ENCODE measurements at places on chromosomes 3 and 15. TPM values are rescaled to one million over a fixed set of nuclear protein-coding genes. Genes with fewer than 3 reads are reported as not detected.

DNA sequence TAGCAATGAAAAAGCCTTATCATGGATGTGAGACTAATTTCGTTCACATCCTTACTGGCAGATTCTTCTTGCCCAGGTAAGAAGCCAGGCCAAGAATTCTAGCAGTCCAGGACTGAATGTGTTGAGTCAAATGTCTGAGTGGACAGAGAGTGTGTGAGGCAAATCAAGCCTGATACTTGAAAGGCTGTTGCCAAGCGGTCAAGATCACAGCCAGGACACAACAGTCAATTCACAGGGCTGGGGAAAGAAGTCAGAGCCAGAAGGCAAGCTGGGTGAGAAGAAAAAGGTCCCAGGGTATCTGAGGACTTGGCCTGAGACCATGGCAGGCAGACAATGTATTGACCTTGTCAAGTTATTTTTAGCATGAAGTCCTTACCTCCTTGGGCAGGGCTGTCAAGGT lies 301.3 kb downstream of the ZNF385D start:
- DNase-seq = no peak

GRCh38 chr3:187519428-187519890 lies 150.7 kb downstream of the SST start:
- DNase-seq = no peak

GRCh38 chr3:54309601-54310000 lies 187.2 kb downstream of the CACNA2D3 start:
- DNase-seq = no peak

GRCh38 chr3:29080967-29081366 lies 199.9 kb upstream of the RBMS3 start:
- no peak for DNase-seq

DNA sequence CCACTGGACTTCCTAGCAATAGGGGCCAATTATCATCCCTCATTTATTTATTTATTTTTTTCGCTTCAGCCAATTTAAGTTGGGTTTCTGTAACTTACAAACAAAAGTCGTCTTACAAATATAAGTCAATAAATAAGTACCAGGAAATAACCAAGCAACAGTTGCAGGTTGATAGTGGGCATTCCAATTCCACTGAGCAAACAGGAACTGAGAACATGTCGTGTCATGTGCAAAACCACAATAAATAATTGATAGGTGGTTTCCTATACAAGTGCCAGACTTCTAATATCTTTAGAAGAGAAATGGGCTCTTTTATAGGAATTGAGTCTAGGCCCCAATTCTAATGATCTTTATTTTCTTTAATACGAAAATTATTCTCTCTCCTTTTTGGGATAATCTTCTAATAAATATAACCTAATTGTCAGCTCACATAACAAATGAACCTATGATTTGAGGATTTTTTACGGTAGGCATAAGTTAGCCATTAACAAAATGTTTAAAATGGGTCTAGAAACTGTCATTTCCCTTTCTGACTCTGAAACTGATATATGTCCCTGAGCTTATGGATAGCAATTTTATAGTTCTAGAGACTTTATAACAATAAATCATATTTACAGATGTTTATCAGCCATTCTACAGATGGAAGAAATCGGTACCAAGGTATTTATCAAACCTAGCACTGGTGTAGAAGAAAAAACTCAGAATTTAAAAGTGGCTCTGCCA lies 571.8 kb downstream of the FOXP1 start:
- no peak for DNase-seq

DNA sequence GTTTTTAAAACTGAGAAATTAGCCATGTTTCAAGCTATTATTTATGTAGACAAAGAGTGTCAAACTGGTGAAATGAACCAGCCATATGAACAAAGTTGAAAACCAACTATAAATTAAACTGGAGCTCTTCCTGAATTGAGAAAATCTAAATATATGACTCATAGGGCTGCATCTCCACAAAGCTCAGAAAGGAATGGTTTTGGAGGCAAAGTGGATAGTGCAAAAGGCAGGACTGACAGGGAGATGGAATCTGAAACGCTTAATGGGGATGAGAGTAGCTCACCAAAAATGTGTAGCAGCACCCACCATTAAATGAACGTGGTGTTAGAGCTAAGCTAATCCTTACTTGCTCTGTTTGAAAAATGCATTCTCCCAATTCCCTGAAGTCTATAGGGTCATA lies 1066.0 kb downstream of the AGBL1 start:
- DNase-seq = no peak

DNA sequence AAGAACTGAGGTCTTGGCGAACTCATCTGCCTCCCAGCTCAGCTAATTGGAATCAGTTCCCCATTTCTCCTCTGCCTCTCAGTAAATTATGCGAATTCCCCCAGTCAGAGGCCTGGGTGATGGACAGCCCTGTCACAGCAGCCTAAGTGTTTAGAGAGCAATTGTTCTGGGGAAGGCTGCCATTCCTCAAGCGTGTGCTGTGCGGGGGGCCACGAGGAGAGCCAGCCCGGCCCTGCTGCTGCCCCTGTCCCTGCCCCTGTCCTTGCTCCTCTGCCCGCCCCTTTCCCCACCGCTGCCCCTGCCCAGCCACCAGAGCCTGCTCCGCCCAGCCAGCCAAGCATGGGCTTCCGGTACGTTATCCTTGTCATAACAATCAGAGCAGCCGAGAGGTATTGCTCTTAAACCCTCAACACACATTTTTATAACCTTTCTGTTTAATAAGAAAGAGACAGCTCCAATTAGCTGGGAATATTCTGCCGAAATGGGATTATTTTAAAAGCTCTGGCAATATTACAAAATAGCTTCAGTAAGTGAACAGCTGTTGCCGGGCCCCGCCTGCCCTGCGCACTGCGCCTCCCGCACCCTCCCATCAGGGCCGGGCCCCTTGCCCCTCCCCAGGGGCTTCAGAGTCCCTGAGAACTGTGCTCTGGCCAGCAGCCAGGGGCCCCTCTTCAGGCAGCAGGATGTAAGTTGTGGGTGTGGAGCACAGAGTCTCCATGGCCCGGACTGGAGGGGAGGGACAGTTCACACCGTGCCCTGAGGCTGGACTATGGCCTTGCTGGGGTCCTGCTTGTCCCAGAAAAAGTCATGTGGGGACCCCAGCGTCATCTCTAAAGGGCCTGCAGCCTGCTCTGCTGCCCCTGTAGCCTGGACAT lies 12.4 kb upstream of the CACNA2D2 start:
- DNase-seq = no peak

The ACKR2 gene
- 0.16 TPM for total RNA-seq

The LSAMP gene
- 47.3 TPM for total RNA-seq

The MOBP gene
- 0.94 TPM for total RNA-seq

The PIGBOS1 gene
- 6.4 TPM for total RNA-seq
